IMR-90 (cell line): ENCODE measurements at places on chromosomes 4 and X. TPM values are rescaled to one million over a fixed set of nuclear protein-coding genes. Genes with fewer than 3 reads are reported as not detected.

TCEAL1 gene
- total RNA-seq, result 9.1 and 15.0 TPM in 2 replicates

ESX1 gene
- total RNA-seq, result not detected in 2 replicates

DNA sequence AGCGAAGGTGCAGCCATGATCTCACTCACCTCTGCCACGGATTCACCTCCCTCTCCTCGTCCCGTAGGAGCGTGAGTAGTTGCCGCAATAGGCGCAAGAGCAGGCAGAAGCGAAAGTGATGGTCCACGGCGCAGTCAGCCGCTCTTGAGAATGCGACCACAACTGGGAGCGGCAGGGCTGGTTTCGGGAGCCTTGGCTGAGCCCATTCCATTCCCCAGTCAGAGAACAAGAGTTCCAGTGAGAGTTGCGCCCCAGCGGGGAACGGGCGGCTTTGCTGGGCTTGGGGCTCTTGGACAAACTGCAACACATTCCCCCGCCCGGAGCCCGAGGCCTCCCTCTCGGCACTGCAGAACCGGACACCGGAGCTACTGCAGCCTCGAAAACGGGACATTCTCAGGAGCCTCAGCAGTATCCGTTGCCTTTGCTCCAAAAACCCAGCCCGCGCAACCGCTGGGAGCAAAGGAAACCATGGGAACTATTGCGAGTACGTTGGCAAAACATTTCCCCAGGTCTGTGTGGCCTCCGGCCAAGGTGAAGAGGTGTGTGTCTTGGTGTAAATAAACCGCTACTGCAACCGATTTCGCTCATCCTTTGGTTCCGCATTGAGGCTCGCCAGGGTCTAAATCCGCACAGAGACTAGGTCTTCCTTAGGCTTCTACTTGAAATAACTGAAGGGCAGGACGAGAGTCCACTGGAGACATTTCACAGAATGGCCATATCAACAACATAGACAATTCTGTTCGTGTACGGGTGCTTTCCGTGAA is 5.7 kb upstream of the ZBTB33 start:
- H3K4me1 ChIP-seq, result no peaks in the 10 kb centered on the region
- no peaks in the 10 kb centered on the region for H3K36me3 ChIP-seq
- H3K4me3 ChIP-seq, result peak overlapping the region; percentile 67
- DNase-seq, result peak; percentile 71

PRPS2 gene
- 48.0 and 48.9 TPM in 2 replicates for total RNA-seq

- H3K27ac ChIP-seq, result peak overlapping the region; percentile 88
- H3K36me3 ChIP-seq, result peaks cover 26% of the 10 kb centered on the region
- H3K4me3 ChIP-seq, result no peak overlapping the region
- H3K4me1 ChIP-seq, result peaks cover 38% of the 10 kb centered on the region
- no peak for DNase-seq
Observed at GRCh38 chr4:1208266-1208961, 36.0 kb upstream of the SPON2 start.

GRCh38 chrX:24357106-24357505 is 3.3 kb upstream of the SUPT20HL1 start:
- no peak overlapping the region for H3K4me3 ChIP-seq
- no peaks in the 10 kb centered on the region for H3K36me3 ChIP-seq
- no peaks in the 10 kb centered on the region; the same call in 1 of the 2 replicates for H3K4me1 ChIP-seq
- peak; percentile 21 for DNase-seq
- no peak overlapping the region for H3K27ac ChIP-seq
- no peaks in the 10 kb centered on the region for H3K27me3 ChIP-seq

GRCh38 chr4:84927428-84927827 is 39.1 kb downstream of the WDFY3 start:
- no peaks in the 10 kb centered on the region for H3K27me3 ChIP-seq
- H3K4me3 ChIP-seq, result no peak overlapping the region
- peaks cover 2% of the 10 kb centered on the region; the same call in 1 of the 2 replicates for H3K4me1 ChIP-seq
- no peak overlapping the region for H3K27ac ChIP-seq

GRCh38 chr4:11368701-11369115 is 60.0 kb downstream of the HS3ST1 start:
- H3K4me1 ChIP-seq, result no peaks in the 10 kb centered on the region
- H3K27ac ChIP-seq, result no peak overlapping the region
- H3K36me3 ChIP-seq, result no peaks in the 10 kb centered on the region
- no peak overlapping the region for H3K4me3 ChIP-seq

DNA sequence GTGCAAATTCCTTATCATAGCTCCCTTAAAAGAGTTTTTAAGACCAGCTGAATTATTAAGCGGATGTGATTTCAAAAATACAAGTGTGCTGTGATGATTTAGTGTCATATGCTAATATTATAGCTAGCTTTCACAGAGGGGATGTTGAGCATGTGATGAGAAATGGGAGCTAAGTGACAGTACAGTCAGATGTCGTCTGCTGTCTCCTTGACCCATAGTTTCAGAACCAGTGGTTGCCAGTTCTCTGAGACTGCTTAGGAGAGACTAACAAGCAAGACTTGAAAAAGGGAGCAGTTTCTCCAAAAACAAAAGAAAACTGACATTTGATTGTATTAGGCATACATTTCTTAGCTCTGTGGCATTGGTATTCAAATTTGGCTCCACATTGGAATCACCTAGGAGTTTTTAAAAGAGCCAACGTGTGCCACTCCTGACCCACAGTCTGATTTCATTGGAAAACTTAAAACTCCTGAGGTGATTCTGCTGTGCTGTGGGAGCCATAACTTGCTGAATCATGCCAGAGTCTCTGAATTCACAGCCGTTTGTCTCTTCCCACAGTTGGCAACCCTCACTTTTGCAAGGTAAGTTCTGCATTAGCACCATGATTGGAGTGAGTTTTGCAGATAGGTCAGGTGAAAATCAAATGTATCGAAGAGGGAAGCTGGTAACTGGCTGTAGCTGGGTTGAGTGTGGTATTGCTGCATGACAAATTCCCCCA is 20.3 kb downstream of the FUNDC2 start:
- H3K4me3 ChIP-seq, result no peak overlapping the region
- no peaks in the 10 kb centered on the region for H3K27me3 ChIP-seq
- no peak overlapping the region for H3K27ac ChIP-seq
- H3K4me1 ChIP-seq, result no peaks in the 10 kb centered on the region
- H3K36me3 ChIP-seq, result no peaks in the 10 kb centered on the region
